RPMI7951 (cell line): ENCODE measurements at places on chromosomes 7 and 10. TPM values are rescaled to one million over a fixed set of nuclear protein-coding genes. Genes with fewer than 3 reads are reported as not detected.

- peak; percentile 48 for DNase-seq
Observed at GRCh38 chr7:74479066-74479781, 25.5 kb downstream of the GTF2IRD1 start.

Gene LLCFC1
- not detected in 2 replicates for total RNA-seq

GRCh38 chr10:86556532-86556931 lies 34.9 kb upstream of the WAPL start:
- no peak for DNase-seq

Gene PTF1A
- total RNA-seq: not detected in 2 replicates

DNA sequence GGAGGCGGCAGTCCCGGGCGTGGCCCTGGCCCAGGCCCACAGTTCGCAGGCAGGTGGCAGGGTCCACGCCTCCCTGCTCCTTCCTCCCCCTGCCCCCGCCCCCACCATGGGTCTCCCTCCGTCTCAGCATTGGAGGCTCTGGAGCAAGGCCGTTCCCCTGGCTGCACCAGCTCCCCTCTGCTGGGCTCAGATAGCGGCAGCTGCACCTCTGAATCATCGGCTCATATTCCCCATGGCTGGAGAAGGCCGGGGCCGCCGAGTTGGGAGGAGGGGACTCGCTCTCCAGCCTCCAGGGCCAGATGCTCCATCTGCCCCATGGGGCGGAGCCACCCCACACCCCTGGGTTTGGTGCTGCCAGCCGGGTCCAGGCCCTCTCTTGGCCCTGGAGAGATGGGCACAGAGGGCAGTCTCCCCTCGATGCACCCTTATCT lies 145.0 kb downstream of the ELFN1 start:
- no peak for DNase-seq

DNA sequence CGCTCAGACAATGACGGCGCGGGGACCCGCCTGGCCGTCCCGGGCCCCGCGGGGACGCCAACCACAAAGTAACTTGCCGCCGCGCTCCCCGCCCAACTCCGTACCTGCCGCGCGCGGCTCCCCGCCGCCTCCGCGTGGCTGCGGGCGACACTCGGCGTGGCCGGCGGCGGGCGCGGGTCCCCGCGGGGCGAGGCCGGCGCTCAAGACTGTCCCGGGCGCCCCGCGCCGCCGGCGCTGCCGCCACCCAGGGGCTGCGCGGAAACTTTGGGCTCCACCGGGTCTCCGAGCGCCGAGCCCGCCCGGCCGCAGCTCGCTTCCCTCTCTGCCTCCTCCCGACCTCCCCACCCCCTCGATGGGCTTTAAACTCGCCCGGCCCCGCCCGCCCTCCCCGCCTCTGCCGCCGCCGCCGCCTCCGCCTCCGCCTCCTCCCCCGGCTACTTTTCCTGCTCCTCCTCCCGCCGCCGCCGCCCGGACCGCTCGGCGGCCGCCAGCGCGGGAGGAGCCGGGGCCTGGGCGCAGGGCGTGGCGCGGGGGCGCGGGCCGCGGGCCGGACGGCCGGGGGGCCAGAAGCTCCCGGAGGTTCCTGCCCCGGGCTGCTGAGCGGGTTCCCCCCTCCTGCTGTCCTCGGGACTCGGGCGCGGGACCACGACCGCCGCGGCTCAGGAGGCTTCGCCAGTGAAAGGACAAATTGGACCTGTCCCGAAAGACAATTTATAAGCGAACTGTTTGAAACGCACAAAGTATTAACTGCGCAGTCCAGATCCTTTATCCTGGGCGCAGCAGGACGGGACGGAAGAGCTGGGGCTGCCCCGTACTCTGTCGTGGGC lies 10.6 kb upstream of the GRB10 start:
- peak; percentile 81 for DNase-seq

- no peak for DNase-seq
Observed at GRCh38 chr10:124264271-124264670, 154.5 kb downstream of the OAT start.

GRCh38 chr10:129537151-129537550 lies 70.1 kb downstream of the MGMT start:
- no peak for DNase-seq

- peak; percentile 70 for DNase-seq
Observed at GRCh38 chr7:24572393-24572996, 757 bp upstream of the PALS2 start.

DNA sequence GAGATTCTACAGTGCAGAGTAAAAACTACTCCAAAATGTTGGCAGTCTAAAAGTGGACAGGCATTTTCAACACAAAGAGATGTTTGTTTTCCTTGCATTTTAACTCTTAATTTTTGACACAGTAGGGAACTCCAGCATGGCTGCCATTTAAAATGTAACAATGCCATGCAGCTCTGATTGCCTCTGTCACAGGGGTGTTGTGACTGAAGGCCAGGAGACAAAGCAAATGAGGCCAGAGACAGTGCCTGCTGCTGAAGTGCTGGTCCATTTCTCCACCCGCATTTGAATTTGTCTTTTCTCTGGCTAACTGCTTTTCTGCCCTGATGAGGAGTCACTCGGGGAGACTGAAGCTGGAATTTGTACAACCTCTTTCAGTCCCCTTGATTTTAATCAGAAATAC lies 710.6 kb upstream of the GALNT17 start:
- DNase-seq: no peak

DNA sequence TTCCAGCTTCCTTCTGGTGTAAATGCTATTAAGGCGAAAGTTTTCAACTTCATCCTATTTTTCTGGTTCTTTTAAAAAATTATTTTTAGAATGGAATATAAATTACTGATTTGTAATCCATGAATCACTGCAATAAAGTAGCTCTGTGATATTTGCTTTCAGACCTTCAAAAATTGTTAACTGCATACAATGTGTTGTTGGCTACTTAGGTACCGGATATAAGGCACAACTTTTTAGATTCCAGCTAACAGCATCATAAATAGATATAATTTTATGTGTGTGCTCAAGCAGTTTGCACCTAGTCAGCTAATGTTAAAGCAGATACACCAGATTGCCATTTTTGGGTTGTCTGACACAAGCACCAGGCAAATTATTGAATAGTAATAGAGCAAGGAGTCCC lies 58.7 kb downstream of the PON1 start:
- DNase-seq: no peak

Gene PLEKHA8
- total RNA-seq: 11.1 and 13.8 TPM in 2 replicates

Gene ATRNL1
- 0.12 and 0.39 TPM in 2 replicates for total RNA-seq

DNA sequence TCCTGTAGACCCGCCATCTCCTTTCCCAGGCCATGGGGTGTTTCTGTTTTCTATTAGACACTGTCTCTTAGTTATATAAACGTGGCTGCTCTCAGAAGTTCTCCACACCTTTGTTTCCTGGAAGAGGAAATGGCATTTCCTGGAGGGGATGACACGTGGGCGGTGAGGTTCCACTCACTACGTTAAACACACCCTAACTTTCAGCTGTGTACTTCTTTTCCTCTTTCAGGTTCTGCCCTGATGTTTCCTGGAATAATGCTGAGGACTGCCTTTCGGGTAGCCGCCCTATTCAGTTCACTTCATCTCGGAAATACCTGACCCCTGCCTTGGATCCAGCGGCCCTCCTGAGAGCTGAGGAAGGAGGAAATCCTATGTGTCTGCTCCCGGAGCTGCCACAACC lies 3.4 kb upstream of the PRKCQ start:
- no peak for DNase-seq

DNA sequence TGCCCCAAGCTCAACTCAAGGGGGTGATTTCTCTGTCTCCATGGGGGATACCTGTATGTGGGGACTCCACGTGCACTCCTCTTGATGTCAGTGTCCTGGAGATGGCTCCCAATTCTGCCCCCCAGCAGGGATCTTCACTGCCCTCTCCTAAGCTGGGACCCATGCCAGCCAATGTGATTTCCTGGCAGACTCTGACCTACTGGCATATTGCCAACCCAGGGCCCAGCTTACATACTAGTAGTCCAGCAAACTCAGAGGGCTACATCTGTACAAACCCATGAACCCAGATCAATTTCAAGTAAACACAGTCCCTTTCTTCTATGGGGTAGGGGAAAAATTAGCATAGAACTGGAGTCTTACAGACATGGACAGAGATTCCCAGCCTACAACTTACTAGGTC lies 26.2 kb upstream of the BMPR1A start:
- peak; percentile 7 for DNase-seq

GRCh38 chr7:16562456-16563220 lies 36.0 kb downstream of the LRRC72 start:
- DNase-seq: no peak

DNA sequence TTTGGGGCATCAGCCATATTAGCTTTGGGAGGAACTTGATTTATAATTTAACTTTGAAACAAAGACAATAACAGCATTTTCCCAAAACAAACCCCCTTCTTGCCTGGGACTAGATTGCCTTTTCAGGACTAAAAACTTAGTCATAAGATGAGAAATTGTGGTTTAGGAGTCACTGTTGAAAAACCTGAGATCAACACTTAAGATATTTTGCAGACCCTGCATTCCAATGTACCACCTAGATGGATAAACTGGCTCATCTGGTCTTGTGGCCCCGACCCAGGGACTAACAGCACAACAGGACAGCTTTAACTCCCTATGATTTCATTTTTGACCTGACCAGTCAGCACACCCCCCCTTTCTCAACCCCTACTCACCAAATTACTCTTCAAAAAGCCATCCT lies 1165.4 kb downstream of the XPNPEP1 start:
- DNase-seq: no peak

Gene CTNNA3
- not detected in 2 replicates for total RNA-seq

GRCh38 chr10:4301291-4302045 lies 516.5 kb upstream of the KLF6 start:
- no peak for DNase-seq

Gene SPDYE2
- total RNA-seq: not detected in 2 replicates

DNA sequence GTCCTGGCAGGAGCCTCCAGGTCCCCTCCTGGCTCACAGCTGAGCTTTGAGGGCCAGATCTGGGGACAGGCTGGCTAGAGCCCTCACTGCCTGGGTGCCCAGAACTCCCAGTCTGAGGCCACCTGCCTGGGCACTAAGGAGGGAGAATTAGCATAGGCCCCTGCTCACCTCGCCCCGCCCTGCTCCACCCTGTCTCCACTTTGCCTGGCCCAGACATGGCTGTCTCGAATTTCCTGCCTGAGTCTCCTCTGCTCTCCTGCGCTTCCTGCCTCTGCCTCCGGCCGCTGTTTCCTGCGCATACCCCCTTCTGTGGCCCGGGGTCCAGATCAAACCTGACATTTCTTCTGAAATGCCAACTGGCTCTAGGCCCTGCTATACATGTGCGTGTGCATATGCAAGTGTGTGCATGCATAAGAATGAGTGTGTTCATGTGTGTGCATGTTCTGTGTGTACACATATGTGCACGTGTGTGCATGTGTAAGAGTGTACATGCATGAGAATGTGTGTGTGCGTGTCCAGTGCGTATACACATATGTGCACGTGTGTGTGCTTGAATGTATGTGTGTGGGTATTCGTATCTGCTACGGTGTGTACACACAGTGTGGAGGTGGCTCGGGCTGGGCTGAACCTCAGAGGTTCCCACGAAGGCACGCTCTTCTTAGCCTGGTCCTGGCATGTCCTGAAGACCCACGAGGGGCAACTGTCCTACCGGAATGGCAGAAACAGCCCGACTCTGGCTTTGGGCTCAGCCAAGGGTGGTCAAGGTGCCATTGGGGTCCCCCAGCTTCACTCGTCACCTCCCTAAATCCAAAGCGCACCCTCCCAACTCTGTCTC lies 64.9 kb downstream of the MYL10 start:
- DNase-seq: no peak

DNA sequence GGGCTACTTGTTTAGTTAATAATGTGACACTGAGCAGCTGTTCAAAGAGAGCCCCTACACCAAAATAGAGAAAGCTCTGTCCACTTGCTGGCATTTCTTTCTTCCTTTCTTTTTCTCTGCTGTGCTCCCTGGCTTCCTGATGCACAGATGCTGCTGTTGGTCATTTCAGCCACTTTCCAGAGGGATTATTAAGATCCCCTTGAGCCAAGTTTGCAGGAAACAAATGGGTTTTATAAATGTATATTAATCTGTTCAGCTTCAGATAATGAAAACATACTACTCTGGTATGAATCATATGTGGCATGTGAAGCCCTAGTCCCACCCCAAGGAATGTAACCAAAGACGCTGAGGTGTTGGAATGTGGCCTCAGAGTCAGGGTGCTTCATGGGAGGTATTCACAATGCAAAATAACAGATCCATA lies 638.2 kb upstream of the FZD8 start:
- DNase-seq: peak; percentile 67

DNA sequence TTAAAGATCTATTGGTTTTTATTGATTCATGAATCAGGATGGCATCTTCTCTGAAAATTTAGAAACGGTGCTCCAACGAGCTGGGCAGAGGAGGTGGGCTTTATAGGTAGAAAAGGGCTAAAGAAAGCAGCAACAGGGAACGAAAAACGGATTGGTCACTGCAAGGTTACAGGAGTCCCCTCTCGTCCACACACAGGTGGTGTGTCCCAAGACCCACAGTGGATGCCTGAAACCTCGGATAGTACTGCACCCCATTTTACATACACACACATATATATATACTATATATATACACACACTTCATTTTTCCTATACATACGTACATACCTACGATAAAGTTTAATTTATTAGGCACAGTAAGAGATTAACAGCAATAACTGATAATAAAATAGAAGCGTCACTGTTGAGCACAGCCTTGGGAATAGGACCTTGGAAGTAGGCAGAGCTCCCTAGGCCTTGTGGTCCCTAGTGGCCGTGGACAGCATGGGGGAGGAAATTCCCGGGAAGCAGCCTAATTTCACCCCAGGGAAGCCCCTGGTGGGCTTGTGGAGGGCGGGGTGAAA lies 737 bp upstream of the NUB1 start:
- no peak for DNase-seq
